ENCODE measurements at places on chromosomes 4 and X. TPM values are rescaled to one million over a fixed set of nuclear protein-coding genes. Genes with fewer than 3 reads are reported as not detected.

The CCNI gene
- 239 TPM for polyA plus RNA-seq

The MAGED4 gene
- polyA plus RNA-seq, result 29.4 TPM

The KLB gene
- 0.09 TPM for polyA plus RNA-seq

The ANK2 gene
- 268 TPM for polyA plus RNA-seq

The SMIM10 gene
- 12.7 TPM for polyA plus RNA-seq

The TRO gene
- polyA plus RNA-seq, result 128 TPM

The PWWP3B gene
- polyA plus RNA-seq, result 28.7 TPM

The TNIP3 gene
- not detected for polyA plus RNA-seq

The SMARCAD1 gene
- 31.2 TPM for polyA plus RNA-seq

The SHISA3 gene
- 3.7 TPM for polyA plus RNA-seq

The DOK7 gene
- 18.4 TPM for polyA plus RNA-seq

The MAGEB2 gene
- not detected for polyA plus RNA-seq

The GAGE12C gene
- polyA plus RNA-seq, result not detected

The GPM6B gene
- polyA plus RNA-seq, result 17.8 TPM

The CXCL8 gene
- polyA plus RNA-seq, result 3.3 TPM

The GPAT3 gene
- 11.8 TPM for polyA plus RNA-seq

The TSPAN7 gene
- 122 TPM for polyA plus RNA-seq

The GALNTL6 gene
- polyA plus RNA-seq, result 0.47 TPM

The GABRE gene
- polyA plus RNA-seq, result 51.0 TPM

The MAP7D2 gene
- polyA plus RNA-seq, result 0.63 TPM

The LRCH2 gene
- 3.7 TPM for polyA plus RNA-seq

The CDKL5 gene
- 4.0 TPM for polyA plus RNA-seq

The GPC3 gene
- polyA plus RNA-seq, result 288 TPM

The NOX1 gene
- 0.22 TPM for polyA plus RNA-seq

The HAND2 gene
- 0.10 TPM for polyA plus RNA-seq

The PRPS1 gene
- 23.3 TPM for polyA plus RNA-seq

The GRIA2 gene
- polyA plus RNA-seq, result 5.9 TPM

The SORBS2 gene
- polyA plus RNA-seq, result 21.3 TPM

The FRMD7 gene
- polyA plus RNA-seq, result 0.18 TPM

The TMSB15A gene
- polyA plus RNA-seq, result 9.8 TPM
